NCI-H774 (cell line): ENCODE measurements at places on chromosomes 12 and 14.

DNA sequence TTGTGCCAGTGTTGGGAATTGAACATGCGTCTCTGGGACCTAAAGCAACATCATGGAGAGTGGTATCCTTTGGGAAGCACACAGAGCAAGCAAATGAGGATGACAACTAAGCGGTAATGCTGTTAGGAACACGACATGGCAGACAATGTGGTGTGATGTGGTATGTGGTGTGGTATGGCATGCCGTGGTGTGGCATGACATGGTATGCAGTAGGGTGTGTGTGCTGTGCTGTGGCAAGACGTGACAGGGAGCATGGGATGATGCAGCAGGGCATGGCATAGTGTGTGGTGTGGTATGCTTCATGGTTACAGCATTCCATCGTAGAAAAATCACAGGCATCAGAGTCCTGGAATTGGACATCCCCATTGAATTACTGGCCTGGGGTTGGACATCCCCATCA is 108.7 kb downstream of the RTN1 start:
- no peak for DNase-seq

GRCh38 chr12:22339691-22340090 is 5.2 kb upstream of the ST8SIA1 start:
- DNase-seq, result no peak

GRCh38 chr12:45509187-45509586 is 220.3 kb upstream of the ARID2 start:
- no peak for DNase-seq

GRCh38 chr12:99039367-99040120 is 394.5 kb downstream of the APAF1 start:
- no peak for DNase-seq

DNA sequence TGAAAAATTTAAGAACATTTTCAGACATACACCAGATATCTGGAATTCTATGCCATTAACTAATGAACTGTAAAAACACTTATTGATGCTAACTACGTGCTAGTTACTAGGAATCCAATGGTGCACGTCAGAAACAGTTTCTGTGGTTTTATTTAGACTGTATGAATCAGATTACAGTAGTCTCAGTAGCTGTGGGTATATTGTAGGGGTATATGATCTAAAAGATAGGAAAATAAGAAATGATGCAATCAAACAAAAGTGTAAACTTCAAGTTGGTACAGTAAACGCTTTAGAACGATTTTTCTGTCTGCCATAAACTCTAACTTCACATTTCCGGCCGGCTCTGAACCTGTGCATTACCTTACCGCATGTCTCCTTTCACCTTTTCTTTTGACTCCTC is 2.3 kb downstream of the ABCC9 start:
- DNase-seq, result no peak

DNA sequence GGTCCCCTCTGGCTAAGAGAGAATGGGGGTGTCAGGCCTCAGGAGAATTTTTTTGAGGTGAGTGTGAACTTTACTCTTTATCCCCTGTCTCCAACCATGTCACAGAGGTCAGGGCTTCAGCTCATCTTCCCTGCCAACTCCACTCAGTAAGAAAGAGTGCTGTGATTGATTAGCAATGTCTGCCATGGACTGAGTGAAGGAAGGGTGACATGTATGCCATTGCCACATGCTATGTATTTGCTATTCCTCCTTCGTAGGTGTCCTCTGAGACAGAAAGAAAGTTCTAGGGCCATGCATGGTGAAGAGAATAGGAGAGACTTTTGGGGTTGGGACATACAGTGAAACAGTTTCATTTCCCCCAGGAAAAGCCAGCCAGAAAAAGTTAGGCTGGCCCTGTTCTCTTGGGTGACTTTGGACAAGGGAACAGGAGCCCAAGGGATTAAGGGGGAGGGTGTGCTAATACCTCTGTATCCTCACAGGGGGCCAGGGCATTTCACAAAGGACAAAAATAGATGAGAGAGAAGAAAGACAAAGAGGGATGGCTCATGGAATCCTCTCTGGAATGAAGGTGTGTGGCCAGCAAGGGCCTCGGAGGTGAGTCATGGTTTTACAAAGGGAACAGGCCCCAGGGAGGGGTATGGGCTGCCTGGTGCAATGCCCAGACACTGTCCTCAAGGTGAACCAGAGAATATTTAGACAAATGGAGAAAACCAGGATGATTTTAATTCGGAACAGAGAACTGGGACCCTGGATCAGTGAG is 13.9 kb upstream of the MYL2 start:
- DNase-seq, result no peak

- no peak for DNase-seq
These were observed 111.7 kb downstream of the DNAI7 start for GRCh38 chr12:25083211-25083610.

GRCh38 chr14:100415226-100415625 is 92.1 kb downstream of the SLC25A47 start:
- no peak for DNase-seq

GRCh38 chr14:34527591-34527990 is 11.9 kb downstream of the EAPP start:
- DNase-seq, result no peak

DNA sequence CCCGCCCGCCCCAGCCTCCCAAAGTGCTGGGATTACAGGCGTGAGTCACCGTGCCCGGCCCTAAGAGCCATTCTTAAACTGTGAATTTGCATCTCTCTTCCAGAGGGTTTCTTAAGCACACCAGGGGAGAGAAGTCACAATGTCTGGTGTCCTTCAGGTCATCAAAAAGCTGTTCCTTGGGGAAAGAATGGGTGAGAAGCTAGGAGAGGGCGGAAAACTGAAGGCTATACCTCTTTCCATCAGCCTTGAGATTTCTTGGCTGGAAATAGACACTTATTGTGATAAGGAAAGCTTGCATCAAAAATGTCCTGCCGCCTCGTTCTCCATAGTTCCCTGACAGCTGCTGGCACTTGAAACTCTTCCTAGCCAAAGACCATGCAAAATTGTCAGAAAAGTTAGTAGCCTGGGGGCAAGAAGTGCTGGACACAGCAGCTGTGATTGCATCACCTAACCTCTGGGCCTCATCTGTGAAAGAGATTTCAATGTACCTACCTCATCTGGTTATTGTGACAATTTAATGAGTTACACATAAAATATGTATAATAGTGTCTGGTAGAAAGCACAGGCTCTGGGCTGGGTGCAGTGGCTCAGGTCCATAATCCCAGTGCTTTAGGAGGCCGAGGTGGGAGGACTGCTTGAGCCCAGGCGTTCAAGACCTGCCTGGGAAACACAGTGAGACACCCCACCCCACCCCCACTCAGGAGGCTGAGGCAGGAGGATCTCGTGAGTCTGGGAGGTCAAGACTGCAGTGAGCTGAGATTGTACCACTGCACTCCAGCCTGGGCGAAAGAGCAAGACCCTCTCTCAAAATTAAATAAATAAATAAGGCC is 9.7 kb upstream of the UBC start:
- DNase-seq, result no peak

DNA sequence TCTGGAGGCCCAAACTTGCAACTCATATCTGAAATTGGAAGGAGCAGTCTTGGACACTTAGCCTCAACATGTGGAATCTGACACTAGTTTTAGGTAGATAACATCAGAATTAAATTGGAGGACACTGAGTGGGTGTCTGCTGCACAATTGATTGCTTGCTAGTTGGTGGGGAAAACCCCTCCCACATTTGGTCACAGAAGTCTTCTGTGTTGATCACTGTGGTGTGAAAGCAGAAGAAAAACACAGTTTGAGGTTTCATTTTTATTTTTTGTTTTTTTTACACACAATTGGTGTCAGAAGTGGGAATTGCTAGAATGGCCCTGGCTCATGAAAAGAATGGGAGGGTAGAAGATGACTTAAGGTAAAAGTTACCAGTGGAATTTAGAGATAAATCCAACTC is 78.0 kb upstream of the CD163 start:
- no peak for DNase-seq

DNA sequence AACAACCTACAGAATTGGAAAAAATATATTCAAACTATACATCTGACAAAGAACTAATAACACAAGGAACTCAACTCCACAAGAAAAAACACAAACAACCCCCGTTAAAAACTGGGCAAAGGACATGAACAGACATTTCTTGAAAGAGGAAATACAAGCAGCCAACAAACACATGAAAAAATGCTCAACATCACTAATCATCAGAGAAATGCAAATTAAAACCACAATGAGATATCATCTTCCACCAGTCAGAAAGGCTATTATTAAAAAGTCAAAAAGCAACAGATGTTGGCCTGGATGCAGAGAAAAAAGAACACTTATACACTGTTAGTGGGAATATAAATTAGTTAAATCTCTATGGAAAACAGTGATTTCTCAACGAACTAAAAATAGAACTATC is 82.6 kb upstream of the CCDC91 start:
- DNase-seq, result no peak

- no peak for DNase-seq
These were observed 12.6 kb upstream of the RNASE4 start for GRCh38 chr14:20671597-20672283.

DNA sequence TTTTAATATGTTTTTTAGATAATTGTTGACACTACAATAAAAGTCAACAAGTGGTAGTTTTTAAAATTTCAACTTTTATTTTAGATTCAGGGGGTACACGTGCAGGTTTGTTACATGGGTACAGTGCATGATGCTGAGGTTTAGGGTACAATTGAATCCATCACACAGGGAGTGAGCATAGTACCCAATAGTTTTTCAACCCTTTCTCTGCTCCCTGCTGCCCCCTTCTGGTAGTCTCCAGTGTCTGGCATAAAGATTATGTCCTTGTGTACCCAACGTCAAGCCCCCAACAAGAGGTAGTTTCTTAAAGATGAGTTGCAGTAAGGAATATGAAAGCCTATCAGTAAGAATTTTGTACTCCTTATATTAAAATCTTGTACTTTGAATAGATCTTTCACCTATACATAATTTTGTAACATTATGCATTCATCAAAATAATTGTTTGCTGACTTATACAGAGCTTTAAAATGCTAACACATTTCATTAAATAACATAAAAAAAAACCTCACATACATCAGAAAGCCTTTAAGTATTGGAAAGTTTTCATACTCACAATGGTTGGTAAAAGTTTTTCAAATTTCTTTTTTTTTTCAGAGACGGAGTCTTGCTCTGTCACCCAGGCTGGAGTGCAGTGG is 5.4 kb upstream of the RALGAPA1 start:
- DNase-seq, result peak; percentile 28

DNA sequence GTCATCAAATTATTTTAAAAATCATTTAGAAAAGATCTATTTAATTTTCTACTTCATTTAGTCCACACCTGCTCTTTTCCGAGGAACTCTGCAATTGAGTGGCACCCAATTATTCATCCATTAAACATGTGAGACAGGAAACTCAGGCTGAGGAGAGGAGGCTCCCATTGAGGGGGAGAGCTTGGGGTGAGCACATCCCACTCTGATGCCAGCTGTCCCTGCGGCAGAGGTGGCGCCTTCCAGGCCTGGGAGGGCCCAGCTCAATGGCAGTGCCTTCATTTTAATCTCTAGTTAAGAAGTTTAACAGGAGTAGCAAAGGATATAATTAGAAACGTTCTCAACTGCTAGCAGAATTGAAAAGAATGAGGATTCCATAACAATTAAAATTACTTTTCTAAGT is 92.0 kb downstream of the ITPR2 start:
- DNase-seq, result peak; percentile 41

GRCh38 chr12:132888852-132889251 is 1.4 kb upstream of the CHFR start:
- no peak for DNase-seq

GRCh38 chr12:130754234-130754901 is 38.3 kb upstream of the RIMBP2 start:
- no peak for DNase-seq

- no peak for DNase-seq
These were observed 83.3 kb upstream of the SLC38A4 start for GRCh38 chr12:46908936-46909635.

DNA sequence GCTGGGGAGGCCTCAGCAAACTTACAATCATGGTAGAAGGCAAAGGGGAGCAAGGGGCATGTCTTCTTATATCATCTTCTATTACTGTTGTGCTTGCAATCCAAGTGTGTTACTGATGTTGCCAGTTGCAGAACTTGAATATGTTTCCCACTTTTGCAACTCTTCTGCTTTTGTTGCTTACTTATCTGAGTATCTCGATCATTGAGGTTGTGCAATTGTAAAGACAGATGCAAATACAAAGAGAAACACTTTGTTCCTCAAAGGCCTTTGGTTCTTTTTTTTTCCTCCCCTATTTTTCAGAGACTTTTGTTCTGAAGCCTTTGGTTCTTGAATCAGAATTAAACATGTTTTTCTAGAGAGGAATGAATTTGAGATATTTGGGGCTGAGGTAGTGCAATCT is 3.7 kb upstream of the COX8C start:
- DNase-seq, result no peak

DNA sequence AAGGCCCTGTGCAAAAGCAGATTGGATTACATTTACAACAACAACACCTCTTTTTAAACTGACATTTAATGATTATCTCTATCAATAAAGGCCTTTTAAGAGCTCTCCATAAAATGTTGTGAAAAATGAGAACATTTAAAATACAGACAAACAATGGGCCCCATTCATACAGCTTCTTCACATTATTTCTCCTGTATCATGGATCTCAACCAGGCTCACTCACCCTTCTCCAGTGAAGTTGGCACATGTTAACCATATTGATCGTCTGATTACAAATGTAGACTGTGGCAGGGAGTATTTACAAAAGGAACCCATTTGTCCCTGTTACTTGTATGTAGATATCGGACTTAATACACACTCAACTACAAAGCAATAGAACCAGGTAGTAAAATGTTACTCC is 220.2 kb upstream of the BTG1 start:
- DNase-seq, result peak; percentile 26

- no peak for DNase-seq
These were observed 10.3 kb upstream of the SP7 start for GRCh38 chr12:53346491-53346890.

DNA sequence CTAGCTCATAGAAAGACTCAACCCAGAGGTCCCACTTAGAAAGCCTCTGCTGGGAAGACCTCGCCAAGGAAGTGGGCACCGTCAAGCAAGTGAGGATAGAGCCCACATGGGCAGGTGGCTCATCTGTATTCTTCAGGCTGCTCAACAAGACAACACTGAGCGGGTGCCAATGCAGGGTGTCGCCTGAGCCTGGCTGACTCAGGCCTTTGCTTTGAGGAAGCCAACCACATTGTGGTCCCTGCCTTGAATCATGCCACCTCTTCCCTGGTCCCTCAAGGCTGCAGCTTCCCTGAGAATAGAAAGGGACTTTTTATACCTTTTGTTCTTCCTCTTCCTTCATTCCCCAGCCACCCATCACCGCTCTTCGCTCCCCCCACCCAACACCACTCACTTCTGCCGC is 2.1 kb upstream of the RNASE13 start:
- DNase-seq, result no peak

GRCh38 chr12:132395908-132396305 is 66.5 kb upstream of the GALNT9 start:
- no peak for DNase-seq

- no peak for DNase-seq
These were observed 109.3 kb downstream of the PTPRQ start for GRCh38 chr12:80553316-80553715.

- no peak for DNase-seq
These were observed 33.9 kb upstream of the NAV3 start for GRCh38 chr12:77796775-77797174.
